Activated CD8-positive, alpha-beta memory T cell treated with anti-CD3 and anti-CD28 coated beads for 1 hour (primary cell): ENCODE measurements at places on chromosomes 7 and 10.

DNA sequence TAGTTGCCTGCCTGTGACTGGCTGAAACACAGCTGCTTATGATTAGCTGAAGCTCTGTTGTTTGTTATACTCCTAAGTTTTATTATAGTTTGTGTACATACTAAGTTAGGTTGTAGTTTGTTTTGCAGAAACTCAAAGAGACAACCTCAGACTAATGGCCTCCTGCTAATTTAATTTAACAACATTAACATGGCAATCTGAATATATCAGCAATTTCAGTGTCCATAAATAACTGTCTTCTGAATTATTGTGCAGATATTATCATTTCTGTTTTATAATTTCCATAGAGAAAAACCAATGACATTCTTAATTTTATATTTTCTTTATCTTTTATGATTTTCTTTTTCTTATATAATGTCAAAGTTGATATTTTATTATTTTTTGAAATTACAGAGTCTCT, 298.1 kb upstream of the PLXDC2 start:
- DNase-seq = no peak

DNA sequence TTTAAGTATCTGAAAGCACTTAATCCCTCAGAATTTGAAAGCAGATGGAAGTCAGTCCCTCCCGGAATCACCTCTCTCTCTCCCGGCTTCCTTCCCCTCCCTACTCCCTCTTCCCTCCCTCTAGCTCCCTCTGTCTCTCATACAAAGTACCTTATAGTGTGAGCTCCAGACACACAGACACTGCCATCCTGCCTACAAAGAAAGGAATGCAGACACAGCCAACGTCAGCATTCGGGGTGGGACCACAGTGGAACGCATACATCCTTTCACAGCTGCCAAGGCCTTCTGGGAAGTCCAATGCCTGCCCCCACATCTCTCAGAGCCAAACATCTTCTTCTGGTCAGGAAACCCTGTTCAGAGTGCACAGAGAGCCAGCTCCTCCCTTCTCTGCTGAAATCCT, 9.3 kb downstream of the NOD1 start:
- DNase-seq = no peak

DNA sequence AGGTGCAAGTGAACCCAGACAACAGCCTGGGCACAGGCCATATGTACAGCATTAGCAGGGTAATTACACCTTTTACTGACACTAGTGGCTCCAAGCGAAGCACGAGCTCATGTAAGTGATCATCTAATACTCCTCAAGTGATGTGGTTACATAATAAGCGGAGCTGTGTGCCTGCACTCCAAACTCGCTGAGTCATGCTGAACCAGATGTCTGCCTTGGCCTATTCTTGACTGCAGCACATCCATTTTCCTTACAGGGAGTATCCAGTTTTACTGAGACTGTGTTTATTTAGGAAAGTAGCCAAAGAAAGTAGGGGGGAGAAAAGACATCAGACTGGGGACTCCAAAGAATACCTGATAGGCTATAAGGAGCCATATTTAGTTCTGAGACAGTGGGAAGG, 90.1 kb downstream of the GRM3 start:
- no peak for DNase-seq

GRCh38 chr7:41536122-41536872, 166.6 kb downstream of the INHBA start:
- DNase-seq = no peak

DNA sequence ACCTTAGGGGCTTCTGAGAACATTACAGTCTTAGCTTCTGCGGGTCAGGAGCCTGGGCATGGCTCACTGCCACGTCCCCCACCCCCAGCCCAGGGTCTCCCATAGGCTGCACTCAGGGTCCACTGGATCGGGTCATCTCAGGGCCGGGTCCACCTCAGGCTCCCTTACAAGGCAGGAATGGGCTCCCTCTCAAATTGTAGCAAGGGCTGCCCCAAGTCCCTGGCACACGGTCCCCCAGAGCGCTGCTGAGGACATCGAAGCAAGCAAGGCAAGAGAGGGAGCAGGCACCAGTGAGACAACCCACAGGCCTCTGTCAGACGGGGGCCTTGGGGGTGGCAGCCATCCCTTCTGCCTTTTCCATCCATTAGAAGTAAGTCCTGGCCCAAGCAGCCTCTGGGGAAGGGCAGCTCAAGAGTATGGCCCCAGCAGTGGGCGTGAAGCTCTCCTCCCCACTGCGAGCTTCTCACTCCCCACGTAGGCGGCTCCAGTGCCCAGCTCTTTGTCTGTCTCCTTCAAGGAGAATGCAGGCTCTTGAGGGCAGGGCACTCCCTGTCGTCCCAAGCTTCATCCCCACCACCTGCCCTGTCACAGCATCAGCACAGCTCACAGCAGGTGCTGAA, 18.0 kb upstream of the RET start:
- no peak for DNase-seq

GRCh38 chr10:91627344-91628102, 5.3 kb downstream of the PPP1R3C start:
- DNase-seq = no peak

- no peak for DNase-seq
Measured at GRCh38 chr10:84088626-84089025, 50.7 kb upstream of the GHITM start.

DNA sequence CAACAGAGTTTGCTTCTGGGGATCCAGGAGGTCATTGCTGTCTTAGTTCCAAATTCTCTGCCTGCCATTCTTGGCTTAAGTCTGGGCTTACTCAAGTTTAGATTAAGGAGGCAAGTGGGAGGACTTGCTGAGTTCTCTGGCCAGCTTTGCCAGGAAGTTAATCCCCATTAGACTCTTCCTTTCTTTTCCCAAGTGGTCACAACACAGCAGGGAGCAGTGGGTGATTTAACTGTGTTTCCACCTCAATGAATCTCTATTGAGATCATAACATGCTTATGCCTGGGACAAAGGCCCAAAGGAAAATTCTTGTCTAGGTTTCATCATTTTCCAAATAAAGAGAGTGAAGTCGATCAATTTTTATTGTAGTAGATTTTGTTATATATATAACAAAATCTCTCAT, 1159.6 kb downstream of the SORCS3 start:
- DNase-seq = no peak
